Left colon (tissue), 2 donors: ENCODE measurements at places on chromosomes 12 and 14. TPM values are rescaled to one million over a fixed set of nuclear protein-coding genes. Genes with fewer than 3 reads are reported as not detected.

The LTBR gene
- total RNA-seq = 129 TPM

The KRT74 gene
- not detected for total RNA-seq

The PLA2G1B gene
- not detected for total RNA-seq

The MIP gene
- not detected for total RNA-seq

The SYNDIG1L gene
- not detected for total RNA-seq

The GPR84 gene
- total RNA-seq = not detected

The TMEM121 gene
- 0.95 TPM for total RNA-seq

The TEX22 gene
- total RNA-seq = 0.49 TPM

The ADAM20 gene
- total RNA-seq = 0.31 TPM

The FGF23 gene
- total RNA-seq = not detected

The ESRRB gene
- total RNA-seq = 0.18 TPM
